ENCODE measurements at places on chromosomes 5 and 9.

DNA sequence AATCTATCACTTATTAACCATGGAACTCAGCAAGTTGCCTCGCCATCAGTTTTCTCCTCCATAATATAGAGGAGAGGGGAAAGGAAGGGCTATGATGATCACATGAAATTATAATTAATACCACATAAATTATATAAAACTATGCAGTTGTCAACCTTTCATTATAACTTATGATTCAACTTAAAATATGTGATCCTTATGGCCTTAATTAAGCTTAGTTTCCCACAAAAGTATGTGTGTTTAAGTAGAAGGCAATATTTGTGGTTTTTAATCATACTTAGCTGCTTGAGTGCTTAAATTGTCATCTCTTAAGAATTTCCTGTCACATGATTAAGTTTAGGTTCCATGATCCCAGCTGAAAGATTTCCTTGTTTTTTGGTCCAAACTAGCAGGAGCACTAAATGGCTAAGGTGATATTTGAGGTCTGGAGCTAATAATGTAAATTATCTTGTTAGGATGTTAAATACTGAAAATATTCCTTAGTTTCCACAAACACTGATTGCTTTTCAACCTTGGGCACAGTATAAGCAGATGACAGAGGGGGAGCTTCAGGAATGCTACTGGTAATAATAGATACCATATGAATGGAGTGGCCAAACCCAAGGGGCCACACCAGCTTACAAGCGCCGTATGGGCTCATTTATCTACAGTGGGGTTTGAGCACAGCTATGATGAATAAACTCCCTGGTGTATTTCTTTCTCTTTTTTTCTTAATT lies 26.4 kb upstream of the F2R start:
- DNase-seq, result no peak

GRCh38 chr9:127905004-127905728 lies 5.8 kb upstream of the ST6GALNAC6 start:
- DNase-seq, result no peak

DNA sequence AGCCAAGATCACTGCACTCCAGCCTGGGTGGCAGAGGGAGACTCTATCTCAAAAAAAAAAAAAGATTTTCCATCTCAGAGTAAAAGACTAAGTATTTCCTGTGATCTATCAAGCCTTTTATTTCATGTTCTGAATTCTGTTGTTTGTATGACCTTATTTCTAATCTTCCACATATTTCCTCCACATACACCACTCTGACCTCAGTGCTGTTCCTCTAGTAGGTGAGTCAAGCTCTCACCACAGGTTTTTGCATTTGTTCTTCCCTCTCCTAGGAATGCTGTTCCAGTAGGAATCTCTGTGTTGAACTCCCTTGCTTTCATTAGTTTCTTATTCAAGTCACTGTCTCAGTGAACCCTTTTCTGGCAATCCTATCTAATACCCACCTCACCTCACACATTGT lies 68.1 kb downstream of the INVS start:
- DNase-seq, result no peak

DNA sequence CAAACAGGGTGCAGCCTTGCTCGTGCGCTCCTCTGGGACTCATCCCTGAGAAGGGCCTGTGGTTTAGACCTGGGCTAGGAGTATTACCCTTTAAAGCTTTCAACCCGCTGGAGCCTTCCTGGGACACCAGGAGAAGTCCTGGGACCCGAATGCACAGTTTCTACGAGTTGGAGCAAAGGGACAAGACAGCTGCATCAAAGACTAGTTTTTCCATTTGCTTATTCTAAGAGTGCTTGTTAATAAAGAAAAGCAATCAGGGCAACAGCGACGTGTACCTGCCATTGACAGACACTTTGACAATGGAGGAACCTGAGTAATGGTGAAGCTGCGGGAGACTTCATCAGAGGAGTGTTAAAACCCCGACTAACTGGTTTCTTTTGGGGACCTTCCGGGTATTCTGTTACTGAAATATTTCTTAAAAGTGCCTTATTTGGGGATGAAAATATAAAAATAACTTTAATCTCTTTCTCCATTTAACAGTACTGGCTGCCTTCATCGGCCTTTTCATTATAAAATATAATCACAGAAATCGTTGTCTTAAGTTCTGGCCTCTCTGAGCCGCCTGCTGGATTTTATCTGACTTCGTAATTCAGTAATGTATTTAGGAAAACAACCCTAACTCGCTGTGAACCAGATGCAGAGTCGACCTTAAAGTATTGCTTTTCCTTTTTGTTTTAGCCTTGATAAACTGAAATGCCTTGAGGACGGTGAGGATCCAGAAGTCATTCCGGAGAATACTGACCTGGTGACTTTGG lies 732 bp downstream of the SNAPC3 start:
- no peak for DNase-seq

- DNase-seq, result no peak
Measured at GRCh38 chr9:87585123-87585855, 87.6 kb downstream of the DAPK1 start.

- DNase-seq, result no peak
Measured at GRCh38 chr5:11890777-11891176, 13.5 kb downstream of the CTNND2 start.

GRCh38 chr5:149820536-149821510 lies 90.7 kb downstream of the PPARGC1B start:
- no peak for DNase-seq

GRCh38 chr9:7148243-7148765 lies 390.5 kb downstream of the KDM4C start:
- DNase-seq, result no peak

DNA sequence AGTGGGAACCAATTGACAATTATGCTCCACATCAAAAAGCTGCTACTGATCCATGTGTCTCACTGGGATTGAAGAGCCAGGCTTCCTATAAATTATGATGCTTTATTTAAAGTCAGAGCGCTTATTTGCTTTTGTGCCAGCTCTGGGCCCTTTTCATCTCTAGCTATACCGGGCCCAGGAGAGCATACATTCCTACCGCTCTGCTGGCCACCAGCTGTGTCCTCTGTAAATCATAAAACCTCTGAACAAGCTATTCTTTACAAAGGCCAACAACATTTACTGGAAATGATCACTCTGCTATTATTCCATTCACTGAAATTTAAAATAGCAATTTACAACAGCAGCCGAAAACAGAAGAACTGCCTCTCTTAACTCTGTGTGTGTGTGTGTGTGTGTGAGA lies 86.6 kb downstream of the ZNF608 start:
- DNase-seq, result no peak

- DNase-seq, result no peak
Measured at GRCh38 chr9:109205526-109205925, 38.5 kb upstream of the FRRS1L start.

DNA sequence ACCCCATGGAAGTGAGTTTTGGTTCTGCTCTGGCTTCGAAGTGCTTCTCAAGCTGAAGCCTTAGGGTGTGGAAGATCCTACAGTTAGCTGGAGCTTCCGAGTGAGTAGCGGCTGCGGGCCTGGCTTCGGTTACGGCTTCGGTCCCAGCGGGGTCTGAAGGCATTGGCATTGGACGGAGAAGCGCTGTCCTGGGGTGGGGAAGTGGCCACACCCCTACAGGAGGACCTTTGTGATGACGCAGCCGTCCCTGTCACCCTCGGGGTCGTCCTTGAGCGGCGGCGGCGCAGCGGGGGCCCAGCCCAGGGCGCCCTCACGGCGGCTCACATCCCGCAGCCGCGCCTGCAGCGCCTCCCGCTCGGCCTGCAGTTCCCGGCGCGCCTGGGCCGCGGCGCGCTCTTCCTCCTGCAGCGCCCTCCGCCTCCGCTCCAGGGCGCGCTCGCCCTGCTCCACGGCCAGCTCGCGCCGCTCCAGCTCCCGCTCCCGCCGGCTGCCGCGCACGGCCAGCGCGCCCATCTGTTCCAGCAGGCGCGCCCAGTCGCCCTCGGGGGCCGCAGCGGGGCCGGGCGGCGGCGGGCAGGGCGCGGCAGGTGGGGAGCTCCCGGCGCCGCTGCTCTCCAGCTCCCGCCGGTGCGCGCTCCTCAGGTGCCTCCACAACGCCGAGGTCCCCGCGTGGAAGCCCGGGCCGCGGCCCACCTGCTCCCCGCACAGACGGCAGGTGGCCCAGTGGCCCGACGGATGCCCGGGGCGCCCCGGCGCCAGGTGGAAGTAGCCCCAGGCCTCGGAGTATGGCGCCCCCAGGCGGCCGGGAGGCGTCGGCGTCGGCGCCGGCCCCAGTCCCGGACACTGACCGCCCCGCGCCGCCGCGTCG lies 9.9 kb downstream of the ZBED3 start:
- peak; percentile 63 for DNase-seq

- DNase-seq, result no peak
Measured at GRCh38 chr9:128712451-128713410, 10.4 kb downstream of the PKN3 start.

DNA sequence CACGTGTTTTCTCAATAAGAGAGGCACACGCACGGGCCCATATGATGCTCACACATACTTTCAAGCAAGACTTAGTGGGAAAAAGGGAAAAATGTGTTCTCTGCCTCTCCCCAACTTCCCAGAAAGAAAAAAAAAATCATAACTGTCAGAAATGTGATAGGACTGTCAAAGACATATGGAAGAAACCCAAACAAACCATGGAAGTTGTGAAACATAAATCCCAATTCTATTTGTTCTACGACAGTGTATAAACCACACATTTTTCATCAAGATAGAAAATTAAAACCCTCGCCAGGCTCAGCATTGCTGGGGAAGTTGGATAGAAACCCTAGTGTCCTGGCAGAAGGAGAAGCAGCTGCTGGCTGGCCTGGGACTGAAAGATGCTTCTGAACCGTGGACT lies 211.9 kb downstream of the PAX5 start:
- no peak for DNase-seq

GRCh38 chr5:125049721-125050702 lies 303.6 kb upstream of the ZNF608 start:
- no peak for DNase-seq

DNA sequence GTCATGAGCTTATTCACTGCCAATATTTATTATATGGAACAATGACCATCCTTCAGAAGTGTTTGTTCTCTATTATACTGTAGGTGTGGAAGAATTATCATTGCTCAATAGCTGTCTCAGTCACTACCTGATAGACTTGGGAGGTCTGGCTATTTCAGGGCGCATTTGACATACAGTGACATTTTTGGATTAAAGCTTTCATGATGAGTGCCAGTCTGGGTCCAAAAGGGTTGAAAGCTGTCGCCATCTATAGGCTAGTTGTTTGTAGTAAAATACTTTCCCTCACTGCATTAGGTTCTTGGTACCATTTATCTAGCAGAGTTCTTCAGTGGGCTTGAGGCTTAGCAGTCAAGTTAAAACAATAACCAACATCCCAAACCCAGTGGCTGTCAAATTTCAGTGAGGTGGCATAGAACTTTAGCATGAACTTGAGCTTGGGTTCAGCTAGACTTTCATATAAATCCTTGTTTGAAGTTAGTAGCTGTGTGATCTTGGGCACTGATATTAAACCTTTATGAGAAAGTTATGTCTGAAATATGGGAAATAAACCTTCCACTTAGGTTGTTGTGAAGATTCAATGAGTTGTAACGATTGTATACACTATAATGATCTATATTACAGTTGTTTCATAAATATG lies 110.5 kb upstream of the CDKN2B start:
- no peak for DNase-seq

- DNase-seq, result no peak
Measured at GRCh38 chr5:100889896-100890295, 13.2 kb downstream of the ST8SIA4 start.

DNA sequence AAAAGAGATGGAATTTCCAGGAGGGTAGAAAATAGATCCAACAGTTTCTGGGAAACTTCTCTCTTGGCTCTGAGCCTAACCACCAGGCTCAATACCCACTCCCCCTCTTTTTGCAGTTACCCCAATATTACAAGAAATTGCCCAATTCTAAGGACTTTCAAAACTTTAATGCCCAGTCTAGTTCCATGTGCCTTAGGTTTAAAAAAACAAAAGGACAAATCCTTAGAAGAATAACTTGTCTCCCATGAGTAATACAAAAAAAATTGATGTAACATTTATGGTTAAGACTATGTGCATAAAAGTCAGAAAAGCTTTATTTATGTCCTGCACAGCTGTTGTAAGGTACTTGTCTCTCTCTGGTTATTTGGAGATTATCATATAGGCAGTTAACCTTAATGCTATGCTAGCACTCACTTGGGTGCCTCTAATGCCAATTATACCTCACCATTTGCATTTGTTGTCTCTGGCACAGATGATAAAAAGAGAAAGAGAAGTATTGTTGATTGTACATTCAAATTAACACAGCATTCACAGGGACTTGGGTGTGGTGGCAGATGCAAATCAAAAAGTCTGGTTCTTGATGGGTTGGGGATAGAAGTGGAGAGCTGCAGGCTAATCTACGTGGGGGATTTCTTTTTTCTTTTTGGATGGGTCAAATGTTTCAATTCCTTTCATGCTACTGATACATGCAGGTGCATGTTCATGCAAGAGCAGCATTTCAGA lies 159.4 kb downstream of the PIK3R1 start:
- no peak for DNase-seq

DNA sequence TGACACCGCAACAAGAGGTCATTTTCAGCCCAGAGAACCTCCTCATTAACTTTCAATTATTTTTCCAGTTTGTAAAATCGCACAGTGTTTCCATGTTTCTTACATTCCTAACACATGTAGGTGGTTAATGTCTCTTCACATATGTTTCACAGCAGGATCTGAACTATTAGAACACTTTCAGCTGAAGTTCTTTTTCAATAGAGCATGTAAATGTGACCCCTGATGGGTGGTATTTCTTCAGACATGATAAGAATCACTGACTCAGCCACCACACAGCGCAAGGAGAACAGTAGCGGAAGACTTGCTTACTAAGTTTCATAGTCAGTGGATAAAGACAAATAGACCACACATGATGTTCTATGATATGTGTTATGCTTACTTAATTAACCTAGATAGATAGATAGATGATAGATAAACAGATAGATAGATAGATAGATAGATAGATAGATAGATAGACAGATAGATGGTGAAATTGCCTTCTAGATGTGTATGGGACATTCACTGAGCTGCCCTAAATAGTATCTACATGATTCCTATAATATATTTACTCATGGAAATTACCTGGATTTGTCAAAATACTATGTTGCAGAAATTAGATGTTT lies 1992.1 kb upstream of the NUDT12 start:
- DNase-seq, result no peak
